GM12878 (cell line): ENCODE measurements at places on chromosomes 5 and 9.

DNA sequence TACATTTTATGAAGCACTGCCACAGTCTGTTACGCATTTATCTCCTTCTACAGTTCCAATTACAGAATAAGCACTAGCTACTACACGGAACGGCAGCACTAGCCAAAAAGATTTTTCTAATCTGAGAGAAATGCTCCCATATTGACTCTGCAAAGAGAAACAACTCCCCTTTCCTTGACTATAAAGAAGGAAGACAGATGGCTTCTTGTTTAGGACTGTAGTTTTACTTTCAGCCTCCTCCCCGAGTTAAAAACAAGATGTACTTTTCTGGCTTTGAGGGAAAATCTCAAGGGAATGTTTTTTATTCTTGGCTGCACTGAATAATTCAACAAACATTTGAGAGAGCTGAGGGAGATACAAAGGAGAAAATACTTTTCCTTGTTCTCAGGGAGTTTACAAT is 1.9 kb upstream of the SLC44A1 start:
- DNase-seq, result no peak

GRCh38 chr5:170782438-170782837 is 1.1 kb upstream of the GABRP start:
- DNase-seq, result no peak

DNA sequence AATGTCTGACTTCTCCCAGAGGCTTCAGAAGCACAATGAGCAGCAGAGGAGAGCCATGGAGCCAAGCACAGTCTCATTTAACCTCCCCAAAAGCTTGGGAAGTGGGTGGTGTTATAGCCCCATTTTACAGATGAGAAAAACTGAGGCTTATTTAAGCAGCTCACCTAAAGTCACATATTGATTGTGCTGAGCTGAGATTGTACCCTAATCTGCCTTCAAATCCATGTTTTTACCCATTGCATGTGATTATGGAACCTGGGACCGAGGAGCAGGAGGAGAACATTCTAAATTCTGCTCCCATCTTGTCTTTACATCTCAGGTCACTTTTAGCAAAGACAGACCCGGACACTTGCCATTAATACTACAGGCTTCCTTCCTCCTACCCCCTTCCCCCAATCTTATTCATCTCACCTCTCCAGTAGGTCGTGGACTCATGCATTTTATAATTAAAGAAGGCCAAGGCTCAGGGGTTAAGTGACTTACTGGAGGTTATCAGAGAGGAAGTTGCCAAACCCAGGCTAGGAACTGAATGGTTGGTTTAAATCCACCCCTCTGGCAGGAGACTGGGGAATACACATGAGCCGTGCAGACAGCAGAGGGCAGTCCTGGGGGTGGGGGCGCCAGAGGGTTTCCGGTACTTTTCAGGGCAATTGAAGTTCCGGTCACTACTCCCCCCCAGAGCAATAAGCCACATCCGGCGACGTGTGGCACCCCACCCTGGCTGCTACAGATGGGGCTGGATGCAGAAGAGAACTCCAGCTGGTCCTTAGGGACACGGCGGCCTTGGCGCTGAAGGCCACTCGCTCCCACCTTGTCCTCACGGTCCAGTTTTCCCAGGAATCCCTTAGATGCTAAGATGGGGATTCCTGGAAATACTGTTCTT is 51.0 kb upstream of the IL17B start:
- no peak for DNase-seq

- no peak for DNase-seq
Measured at GRCh38 chr5:31987985-31988710, 186.0 kb downstream of the GOLPH3 start.

- DNase-seq, result no peak
Measured at GRCh38 chr5:93123127-93123526, 457.9 kb downstream of the NR2F1-AS1 start.

DNA sequence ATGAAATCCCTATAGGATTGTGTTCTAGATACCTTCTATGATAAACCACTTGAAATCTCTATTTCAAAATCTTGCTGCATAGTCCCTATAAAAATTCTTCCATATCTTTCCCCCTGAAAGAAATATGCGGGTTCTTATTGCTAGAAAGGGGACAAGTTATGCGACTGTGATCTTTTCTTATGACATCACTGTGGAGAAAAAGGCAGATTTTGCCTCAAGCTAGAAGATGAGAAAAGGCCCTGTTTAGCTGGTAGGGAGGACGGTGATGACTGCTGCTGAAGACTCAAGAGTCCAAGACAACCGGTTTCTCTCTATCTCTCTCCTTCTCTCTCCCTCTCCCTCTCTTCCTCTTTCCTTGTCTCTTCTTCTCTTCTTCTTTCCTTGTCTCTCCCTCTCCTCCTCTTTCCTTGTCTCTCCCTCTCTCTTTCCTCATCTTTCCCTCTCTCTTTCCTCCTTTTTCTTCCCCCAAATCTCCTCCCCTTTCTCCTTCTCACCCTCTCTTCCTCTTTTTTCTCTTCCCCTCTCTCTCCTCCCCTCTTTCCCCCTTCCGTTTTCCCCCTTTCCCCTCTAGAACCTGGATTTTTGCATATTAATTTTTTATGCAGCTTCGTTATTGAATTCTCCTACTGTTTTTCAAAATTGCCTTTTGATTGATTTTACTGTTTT is 5.3 kb downstream of the OR2S2 start:
- DNase-seq, result no peak

GRCh38 chr5:178627259-178627598 is 379 bp upstream of the CLK4 start:
- DNase-seq, result no peak

DNA sequence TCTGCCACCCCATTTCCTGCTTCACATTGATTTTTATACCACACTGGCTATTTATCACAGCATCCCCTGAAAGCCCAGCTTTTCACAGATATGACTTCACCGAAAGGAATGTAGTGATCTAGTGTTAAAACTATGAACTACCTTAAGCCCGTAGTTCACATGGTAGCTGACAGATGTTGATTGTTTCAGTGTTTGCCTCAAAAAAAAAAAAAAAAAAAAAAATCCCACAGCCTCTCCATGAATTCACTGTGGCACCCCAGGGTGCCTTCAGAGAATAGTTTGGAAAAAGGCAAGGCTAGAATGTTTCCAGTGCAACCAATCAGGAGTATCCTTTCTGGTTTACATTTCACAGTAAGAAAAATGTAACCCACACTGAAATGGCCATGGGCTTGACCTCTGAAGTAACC is 37.1 kb downstream of the GLIS3 start:
- no peak for DNase-seq

GRCh38 chr9:14068690-14069089 is 245.3 kb downstream of the NFIB start:
- no peak for DNase-seq

DNA sequence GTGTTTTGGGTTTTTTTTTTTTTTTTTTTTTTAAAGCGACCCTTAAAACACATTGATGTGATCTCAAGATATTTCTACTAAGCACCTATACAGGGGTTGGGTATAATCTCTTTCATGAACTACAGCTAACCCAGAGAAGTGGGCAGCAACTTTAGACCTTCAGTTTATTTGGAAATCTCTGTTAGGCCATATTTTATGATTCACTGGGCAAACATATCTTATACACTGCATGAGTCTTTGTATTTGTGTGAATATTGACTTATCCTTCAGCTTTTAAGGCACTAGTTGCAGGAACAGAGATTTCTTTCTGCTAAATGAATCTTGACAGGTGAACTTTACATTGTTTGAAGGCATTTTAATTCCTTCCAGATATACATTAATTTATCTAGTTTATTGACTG is 194.4 kb downstream of the ARRDC3 start:
- DNase-seq, result no peak

- no peak for DNase-seq
Measured at GRCh38 chr5:110738503-110738811, 350 bp upstream of the SLC25A46 start.

- DNase-seq, result no peak
Measured at GRCh38 chr5:84274585-84275468, 109.9 kb downstream of the EDIL3 start.

GRCh38 chr5:103951776-103952175 is 389.2 kb upstream of the NUDT12 start:
- no peak for DNase-seq

GRCh38 chr5:116388564-116389258 is 185.9 kb downstream of the SEMA6A start:
- no peak for DNase-seq

DNA sequence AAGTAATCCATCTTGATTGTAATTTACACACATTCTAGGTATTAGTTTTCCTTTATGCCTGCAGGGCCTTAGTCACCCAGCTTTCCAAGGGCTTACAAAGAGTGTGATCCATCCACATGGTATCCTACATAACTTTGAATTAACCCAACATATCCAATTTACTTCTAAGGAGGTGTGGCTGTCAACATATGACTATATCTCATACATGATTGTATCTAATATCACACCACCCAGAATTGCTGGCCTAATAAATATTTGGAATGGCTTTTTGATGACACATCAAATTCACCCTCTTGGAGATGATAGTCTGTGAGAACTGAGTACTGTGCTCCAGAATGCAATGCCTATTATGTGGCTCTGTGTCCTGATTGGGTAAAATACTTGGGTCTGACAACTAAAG is 363.3 kb upstream of the GRIN3A start:
- no peak for DNase-seq

DNA sequence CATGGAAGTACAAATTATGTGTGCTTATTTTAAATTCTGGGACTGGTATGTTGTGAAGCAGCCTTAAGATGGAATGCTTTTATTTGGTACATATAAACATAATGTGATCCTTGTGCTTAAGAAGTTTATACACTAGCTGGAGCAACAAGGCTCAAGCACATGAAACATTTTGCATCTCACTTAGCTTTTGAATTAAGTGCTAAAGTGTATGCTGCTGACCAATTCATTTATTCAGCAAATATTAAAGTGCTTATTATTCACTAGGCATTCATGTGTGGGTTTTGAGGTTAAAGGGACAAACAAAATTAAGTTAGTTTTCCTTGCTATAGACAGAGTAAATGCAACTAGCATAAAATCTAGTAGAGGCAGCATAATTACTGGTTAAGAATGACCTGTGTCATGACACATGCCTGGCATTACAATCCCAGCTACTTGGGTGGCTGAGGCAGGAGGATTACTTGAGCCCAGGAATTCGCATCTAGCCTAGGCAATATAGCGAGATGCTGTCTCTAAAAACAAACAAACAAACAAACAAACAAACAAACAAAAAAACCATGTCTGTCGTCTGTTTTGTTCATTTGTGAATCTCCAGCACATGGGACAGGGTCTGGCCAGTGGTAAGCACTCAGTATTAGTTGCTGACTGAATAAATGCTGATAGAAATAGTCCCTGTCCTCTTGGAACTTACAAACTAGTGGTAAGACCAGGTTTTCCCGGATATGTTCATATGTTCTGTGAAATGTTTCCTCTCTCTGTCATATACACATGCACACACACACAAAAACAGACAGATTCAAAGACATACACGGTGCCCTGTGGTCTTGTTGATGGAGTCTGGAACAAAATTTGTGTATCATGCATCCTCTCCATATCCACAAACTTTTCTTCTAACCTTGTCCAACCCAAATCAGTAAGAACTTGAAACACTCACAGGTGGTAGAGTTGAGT is 41.9 kb upstream of the TNFAIP8 start:
- DNase-seq, result no peak

- DNase-seq, result peak; percentile 50
Measured at GRCh38 chr5:159826351-159827214, 89.7 kb upstream of the ADRA1B start.

GRCh38 chr5:142420561-142421227 is 95.9 kb upstream of the SPRY4 start:
- no peak for DNase-seq

GRCh38 chr5:61730866-61731265 is 398.8 kb downstream of the ZSWIM6 start:
- no peak for DNase-seq

GRCh38 chr9:93061791-93062763 is 3.6 kb downstream of the SUSD3 start:
- peak; percentile 45 for DNase-seq

GRCh38 chr9:106697750-106698502 is 165.0 kb upstream of the ZNF462 start:
- no peak for DNase-seq

DNA sequence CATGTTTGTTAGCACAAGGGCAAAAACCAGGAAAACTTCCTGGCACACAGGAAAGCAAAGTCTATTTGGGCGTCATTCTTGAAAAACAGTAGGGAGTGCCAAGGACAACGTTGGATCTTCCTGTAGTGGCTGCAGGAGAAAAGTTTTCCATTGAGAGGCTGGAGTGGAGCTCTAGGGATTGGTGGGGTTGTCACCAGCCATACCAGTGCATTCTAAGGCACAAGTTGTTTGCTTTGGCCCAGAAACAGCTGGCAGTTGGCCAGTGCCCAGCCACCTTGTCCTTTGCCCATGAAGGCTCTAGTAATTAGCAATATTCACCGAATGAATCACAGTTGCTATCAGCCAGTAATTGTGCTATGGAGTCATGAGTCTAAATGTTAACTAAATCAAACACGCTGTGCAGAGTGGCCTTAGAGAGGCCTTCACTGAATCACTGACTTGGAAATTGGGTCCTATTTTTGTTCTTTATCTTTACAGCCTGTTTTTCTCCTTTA is 26.4 kb downstream of the TNFSF15 start:
- no peak for DNase-seq

GRCh38 chr5:75716715-75717081 is 539 bp downstream of the POC5 start:
- no peak for DNase-seq

- no peak for DNase-seq
Measured at GRCh38 chr5:82348784-82349425, 70.8 kb upstream of the RPS23 start.

- no peak for DNase-seq
Measured at GRCh38 chr9:37509536-37509935, 23.8 kb downstream of the POLR1E start.

DNA sequence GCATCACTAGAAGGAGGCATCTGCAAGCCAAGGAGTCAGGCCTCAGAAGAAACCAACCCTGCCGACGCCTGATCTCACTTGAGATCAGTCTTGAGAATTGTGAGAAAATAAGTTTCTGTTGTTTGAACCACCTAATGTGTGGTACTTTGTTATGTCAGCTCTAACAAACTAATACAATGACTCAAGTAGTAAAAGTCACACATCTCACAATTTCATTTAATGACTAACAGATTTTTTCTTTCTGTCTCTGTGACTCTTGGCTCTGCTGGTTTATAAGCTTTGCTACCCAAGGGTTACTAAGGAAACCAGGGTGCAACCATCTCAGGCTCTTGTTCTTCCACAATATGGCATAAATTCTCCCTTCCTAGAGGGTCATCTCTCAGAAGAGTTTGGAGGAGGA is 315.8 kb upstream of the GRAMD2B start:
- DNase-seq, result no peak

DNA sequence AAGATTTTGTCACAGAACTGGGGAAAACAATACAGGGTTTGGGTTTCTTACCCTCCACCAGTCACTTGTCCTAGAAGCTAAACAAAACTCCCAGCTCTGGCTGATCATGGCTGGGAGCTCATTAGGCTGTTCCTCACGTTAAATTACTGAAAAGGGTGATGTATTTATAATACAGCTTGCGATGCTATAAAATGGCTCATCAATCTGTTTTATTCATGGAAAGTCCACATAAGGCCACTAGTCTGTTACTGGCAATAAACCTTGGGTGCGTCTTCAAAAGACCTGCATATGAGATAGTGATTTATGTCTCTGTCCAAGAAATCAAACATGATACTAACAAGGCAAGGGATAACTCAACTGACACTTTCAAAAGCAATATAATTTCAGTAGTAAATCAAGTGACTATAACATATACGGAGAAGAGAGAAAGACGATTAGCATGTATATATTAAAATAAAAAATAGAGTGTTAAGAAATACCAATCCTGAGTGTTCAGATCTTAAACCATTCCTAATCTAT is 219.0 kb downstream of the BNC2 start:
- no peak for DNase-seq

GRCh38 chr5:123997462-123998215 is 485.7 kb downstream of the CSNK1G3 start:
- no peak for DNase-seq

- no peak for DNase-seq
Measured at GRCh38 chr5:53250201-53250550, 140.6 kb upstream of the MOCS2 start.
